ENCODE measurements at places on chromosomes 7 and 10.

DNA sequence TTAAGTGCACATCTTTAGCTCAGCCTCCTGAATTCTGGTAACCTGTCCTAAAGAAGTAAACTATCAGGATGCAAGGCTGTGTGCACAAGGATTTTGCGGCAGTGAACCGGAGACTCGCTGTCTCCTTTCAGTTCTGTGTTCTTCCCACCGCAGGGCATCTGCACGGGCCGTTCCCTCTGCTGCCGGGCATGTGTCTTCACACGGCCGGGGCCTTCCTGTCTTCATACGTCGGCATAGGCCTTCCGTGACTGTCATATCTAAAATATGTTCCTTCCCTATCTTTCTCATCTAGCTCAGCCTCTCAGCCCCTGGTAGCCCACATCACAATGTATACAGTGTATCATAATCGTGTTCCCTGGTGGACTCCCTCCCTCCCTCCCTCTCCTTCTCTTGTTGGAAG lies 16.4 kb downstream of the PALD1 start:
- DNase-seq: no peak

DNA sequence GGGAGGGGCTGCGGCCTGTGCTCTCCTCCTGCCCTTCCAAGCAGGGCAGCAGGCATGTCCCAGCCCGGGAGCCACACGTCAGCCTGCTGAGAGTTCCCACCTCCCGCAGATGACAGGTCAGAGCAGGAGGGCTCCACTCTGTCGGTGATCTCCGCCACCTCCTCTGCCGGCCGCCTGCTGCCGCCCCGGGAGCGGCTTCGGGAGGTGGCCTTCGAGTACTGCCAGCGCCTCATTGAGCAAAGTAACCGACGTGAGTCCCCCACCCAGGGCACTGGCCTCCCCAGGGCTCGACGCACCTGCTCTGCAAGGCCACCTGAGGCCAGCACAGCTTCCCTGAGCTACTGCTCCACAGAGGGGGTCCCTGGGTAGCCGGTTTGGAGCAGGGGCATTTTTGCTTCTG lies 9.4 kb downstream of the AP5Z1 start:
- DNase-seq: no peak

DNA sequence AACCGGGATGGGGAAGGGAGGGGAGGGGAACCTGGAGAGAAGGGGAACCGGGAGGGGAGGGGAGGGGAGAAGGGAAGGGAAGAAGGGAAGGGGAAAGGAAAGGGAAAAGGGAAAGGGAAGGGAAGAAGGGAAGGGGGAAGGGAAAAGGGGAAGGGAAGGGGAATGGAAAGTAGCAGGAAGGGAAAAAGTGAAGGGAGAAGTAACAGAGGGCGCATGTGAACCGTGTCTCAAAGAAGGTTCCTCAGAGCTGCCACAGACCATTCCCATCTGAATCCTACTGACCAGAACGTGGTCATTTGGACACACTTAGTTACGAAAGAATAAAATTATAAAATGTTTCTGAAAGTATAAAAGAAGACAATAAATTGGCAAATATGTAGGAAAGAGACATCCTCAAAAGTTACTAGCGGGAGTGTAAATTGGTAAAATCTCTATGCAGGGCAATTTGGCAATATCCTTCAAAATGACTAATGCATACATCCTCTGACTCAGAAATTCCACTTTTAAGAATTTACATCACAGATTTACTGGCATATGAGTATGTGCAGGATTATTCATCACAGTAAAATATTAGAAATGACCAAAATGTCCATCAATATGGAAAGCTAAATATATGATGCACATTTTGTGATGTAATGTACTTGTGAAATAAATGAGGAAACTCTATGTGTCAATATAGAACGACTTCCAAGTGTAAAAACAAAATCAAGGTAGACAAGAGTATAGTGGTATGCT lies 12.9 kb downstream of the C10orf67 start:
- no peak for DNase-seq

DNA sequence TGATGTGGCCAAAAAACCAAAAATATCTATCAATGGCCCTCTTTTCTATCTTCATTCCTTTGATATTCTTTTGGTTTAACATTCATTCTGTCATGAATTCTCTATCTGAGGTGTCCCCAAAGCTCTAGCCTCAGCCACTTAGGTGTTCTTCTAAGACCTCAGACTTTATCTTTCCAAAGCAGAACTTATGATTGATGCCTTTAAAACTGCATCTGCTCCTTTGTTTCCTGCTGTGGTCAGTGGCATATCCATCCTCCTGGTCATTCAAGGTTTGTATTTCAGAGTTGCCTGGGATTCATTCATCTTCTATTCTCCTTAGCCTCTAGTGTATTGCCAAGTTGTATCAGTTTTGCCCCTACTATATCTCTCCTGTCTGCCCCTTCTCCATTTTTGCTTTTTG lies 30.6 kb downstream of the FHIP2A start:
- no peak for DNase-seq

DNA sequence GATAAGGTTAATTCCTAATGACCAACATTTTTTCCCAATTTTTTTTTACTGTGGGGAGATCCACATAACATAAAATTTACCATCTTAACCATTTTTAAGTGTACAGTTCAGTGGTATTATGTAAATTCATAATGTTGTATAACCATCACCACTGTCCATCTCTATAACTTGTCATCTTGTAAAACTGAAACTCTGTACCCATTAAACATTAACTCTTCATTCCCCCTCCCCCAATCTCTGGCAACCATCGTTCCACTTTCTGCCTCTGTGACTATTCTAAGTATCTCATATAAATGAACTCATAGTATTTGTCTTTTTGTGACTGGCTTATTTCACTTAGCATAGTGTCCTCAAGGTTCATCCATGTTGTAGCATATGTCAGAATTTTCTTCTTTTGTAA lies 46.0 kb upstream of the HPS1 start:
- DNase-seq: no peak

DNA sequence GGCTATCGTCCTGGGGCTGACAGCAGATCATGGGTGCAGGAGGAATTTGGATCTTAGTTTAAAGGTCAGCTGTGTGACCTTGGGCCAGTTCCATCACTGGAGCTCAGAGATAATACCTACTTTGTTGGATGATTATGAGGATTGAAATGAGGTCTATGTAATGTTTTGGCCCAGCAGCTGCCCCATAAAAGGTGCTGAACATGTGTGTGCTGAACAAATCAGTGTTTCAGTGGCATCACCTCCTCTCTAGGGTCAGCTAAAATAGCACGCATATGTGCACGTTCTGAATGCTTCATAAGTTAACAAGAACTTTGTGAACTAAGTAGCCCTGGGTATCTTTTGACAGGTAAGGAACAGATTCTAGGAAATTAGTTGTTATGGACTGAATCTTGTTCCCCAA lies 84.8 kb upstream of the LRRC18 start:
- no peak for DNase-seq

- DNase-seq: no peak
These were observed 210.5 kb downstream of the CHCHD3 start for GRCh38 chr7:132871419-132871818.

DNA sequence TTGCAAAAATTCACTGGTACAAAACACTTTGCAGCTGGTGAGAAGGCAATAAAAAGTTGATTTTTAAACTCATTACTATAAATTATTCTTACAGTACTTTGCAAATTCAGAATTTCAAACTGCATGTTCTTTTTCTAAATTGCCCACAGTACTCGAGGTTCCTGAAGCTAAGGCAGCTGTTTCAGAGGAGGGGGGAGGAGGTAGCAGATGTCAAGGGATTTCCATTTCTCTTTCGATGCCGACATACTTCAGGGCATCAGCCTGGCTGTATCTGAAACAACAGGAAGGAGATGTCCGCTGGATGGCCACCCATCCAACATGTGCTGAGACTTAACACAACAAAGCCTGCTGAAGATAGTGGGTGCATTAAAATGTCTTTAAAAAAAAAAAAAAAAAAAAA lies 76.7 kb downstream of the EZH2 start:
- no peak for DNase-seq

GRCh38 chr10:71622616-71623015 lies 97.0 kb downstream of the C10orf105 start:
- DNase-seq: no peak

DNA sequence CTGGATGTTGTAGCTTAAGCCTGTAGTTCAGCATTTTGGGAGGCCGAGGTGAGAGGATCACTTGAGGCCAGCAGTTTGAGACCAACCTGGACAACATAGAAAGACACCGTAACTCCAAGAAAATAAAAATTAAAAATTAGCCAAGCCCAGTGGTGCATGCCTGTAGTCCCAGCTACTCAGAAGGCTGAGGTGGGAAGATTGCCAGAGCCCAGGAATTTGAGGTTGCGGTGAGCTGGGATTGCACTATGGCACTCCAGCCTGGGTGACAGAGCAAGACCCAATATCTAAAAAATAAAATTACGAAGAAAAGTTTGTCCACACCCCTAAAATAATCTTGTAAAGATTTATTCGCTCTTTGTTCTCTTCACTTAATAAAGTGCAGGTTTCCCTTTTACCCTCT lies 951.0 kb downstream of the TYW1 start:
- no peak for DNase-seq

GRCh38 chr10:132321726-132322125 lies 10.3 kb upstream of the LRRC27 start:
- DNase-seq: no peak

GRCh38 chr10:91700788-91701444 lies 68.0 kb upstream of the PPP1R3C start:
- no peak for DNase-seq

GRCh38 chr7:6226194-6226799 lies 46.1 kb downstream of the CYTH3 start:
- no peak for DNase-seq

DNA sequence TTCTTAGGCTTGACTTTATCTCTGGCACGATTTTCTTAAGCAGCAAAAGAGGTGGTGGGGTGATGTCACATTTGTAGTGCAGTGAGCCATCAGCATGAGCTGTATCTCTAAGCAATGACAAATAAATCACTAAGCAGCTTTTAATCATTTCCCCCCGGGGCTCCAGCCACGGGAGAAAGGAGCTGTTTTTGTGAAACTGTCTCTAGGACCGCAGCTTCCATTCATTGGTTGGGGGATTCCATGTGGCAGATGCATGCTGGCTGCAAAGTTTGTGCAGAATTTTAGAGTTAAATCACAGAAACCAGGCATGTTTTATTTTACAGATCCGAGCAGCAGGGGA lies 464 bp downstream of the KIAA1217 start:
- peak; percentile 32 for DNase-seq

- peak; percentile 32 for DNase-seq
These were observed 827.7 kb downstream of the TNS3 start for GRCh38 chr7:46754140-46754720.

DNA sequence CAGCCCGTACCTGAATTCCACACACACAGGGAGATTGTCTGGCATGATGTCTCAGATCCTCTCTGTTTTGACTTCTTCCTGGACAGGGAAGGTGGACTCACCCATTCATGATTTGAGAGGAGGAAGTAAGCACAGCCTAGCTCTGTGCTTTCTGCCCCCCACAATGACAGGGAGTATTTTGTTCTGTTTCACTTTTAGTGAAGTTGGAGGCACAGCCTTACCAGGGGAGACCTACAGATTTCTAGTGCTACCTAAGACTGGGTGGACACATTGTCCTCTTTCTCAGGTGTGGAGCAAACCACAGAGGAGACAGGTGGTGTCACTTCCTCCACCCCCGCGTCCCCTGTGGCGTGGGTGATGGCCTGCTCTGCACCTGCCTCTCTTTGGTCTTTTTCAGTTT lies 408.6 kb upstream of the PFKP start:
- DNase-seq: no peak

DNA sequence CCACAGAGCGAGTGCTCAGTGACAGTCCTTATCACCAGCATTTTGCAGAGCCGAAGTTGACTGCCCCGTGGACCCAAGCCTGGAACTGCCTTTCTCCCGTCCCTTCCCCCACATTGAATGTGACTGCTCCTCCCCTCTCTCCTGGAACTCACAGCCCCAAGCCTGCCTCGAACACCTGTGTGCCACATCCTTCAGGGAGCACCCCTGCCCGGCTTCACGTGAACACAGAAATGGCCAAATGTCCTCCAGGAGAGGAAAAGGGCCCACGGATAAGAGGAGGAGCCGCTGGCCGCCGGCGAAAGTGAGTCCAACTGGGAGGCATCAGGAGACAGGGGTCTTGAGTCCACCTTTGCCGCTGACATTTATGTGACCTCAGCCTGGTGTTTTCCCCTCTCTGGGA lies 16.2 kb downstream of the STX1A start:
- no peak for DNase-seq

- no peak for DNase-seq
These were observed 414.8 kb upstream of the MKI67 start for GRCh38 chr10:128540781-128541761.

DNA sequence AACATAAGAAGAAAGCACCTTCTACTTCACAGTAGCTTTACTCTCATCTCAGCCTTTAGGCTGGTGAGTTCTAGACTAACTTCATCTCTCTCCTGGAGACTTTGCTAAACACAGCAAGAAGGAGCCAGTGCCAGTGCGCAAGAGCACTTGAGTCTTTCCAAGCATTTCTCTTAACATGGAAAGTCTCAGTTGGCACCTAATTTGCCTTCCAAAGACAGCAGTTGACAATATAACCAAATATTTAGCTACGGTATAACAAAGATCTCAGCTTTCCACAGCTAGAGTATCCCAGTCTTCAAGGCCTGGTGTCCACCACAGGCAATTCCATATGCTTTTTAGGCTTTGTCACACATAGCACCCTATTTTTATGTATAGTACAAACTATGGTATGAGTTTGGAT lies 1204.9 kb downstream of the CNTNAP2 start:
- no peak for DNase-seq

- peak; percentile 86 for DNase-seq
These were observed 744 bp upstream of the BICC1 start for GRCh38 chr10:58511765-58512490.

DNA sequence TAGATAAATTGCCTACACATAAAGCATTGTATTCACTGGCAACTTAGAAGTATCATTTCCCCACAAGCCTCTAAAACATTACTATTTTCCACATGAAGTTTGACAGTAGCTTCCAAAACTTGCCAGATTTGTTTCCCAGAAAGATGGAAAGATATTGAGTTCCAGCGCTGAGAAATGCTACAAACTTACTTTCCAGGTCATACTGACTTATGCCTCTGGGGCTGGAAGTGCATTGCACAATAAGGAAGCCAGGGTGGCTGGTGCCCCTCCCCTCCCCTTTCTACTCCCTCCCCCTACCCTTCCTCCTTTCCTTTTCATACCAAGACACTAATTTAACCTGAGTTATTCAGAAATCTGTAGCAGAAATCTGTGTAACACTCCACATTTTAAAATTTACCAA lies 212.6 kb downstream of the WDR37 start:
- DNase-seq: no peak

DNA sequence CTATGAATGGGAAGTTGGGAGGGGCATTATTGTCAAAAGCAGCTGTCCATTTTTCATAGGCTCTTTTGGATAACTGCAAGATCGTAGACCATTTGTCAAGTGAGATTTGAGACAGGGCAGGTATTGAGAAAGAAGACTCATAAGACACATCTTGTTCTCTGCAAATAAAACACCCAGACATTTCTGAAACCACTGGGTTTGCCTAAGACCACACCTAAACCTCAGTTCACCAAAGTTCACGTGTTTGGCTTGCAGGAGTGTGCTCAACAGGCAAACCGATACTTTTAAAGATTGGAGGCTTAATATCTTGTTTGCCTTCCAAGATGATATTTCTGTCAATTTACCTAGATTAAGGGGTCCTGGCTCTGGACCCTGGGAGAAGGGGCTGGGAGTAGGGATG lies 628.4 kb downstream of the CALN1 start:
- no peak for DNase-seq

- DNase-seq: no peak
These were observed 63.7 kb upstream of the BAIAP2L1 start for GRCh38 chr7:98464558-98464940.

- DNase-seq: no peak
These were observed 15.7 kb downstream of the UNCX start for GRCh38 chr7:1248143-1248915.

- peak; percentile 67 for DNase-seq
These were observed 103.8 kb upstream of the LANCL2 start for GRCh38 chr7:55261386-55261770.

- no peak for DNase-seq
These were observed 21.6 kb upstream of the RPEL1 start for GRCh38 chr10:103224133-103224532.
